Left renal cortex interstitium (tissue), 4 donors: ENCODE measurements at places on chromosomes 16 and 17. TPM values are rescaled to one million over a fixed set of nuclear protein-coding genes. Genes with fewer than 3 reads are reported as not detected.

Gene MEOX1
- polyA plus RNA-seq: 14.1 TPM

Gene C16orf54
- polyA plus RNA-seq: 0.22 TPM

Gene CHST6
- 0.98 TPM for polyA plus RNA-seq

DNA sequence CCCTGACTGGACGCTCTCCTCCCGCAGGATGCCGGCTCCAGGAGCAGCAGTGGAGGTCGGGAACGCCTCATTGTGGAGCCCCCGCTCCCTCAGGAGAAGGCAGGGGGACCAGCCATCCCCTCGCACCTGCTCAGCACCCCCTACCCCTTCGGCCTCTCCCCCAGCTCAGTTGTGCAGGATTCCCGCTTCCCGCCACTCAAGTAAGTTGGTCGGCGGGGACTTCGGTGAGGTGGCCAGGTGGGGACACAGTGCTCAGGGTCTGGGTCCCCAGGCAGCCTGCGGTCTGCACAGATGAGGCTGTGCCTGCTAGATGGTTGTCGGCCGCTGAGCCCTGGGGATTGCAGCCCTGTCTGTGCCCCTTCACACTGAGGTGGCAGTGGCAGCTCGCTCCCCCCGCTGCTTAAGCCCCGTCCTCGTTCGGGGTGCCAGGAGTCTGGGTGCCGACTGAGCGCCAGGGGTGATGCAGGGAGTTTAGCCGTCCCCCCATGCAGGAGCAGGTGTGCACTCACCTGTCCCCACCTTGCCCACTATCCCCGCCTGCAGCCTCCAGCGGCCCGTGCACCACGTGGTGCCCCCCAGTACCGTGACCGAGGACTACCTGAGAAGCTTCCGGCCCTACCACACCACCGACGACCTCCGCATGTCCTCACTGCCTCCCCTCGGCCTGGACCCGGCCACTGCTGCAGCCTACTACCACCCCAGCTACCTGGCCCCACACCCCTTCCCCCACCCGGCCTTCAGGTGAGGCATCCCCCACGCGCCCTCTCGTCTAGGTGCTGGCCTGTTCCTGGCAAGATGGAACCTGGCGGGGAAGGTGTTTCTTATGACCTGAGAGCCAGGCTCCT, 34.3 kb downstream of the GINS2 start:
- DNase-seq: no peak

DNA sequence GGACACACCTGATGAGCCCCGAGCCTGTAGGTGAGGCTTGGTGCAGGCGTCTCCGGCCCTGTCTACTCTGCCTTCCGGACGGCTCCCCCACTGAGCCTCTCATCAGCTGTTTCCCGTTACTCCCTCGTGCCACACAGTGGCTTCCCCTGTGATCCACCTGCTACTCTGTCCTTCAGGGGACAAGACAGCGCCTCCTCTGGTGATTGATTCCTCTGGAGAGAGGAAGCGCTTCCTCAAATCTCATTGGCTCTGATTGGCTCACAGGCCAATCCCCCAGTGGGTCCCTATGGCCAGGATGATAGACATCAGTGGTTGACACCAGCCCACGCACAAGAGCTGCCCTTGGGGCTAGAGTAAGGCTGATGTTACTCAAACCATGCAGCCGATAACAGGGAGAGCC, 24.0 kb downstream of the RNF213 start:
- DNase-seq: no peak
